Amygdala (tissue), 56 donors: ENCODE measurements at places on chromosomes 7 and 10.

DNA sequence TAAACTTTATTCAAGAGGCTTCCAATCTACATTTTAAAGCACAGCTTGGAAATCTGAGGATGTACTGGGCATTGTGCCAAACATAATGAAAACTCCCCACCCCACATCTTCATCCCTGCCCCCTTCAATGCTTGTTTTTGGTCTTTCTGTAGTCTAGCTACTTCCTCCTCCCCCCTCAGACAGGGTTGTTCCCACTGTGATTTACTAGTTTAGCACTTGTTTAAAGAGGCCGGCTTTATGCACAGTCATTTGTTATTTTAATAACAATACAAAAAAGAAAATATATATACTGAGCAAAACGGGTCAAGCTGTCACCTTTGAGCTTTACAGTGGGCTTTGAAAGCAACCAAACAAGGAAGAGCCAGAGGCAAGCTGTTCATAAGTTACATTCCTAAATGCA lies 132.6 kb downstream of the CHRM2 start:
- no peak for DNase-seq

DNA sequence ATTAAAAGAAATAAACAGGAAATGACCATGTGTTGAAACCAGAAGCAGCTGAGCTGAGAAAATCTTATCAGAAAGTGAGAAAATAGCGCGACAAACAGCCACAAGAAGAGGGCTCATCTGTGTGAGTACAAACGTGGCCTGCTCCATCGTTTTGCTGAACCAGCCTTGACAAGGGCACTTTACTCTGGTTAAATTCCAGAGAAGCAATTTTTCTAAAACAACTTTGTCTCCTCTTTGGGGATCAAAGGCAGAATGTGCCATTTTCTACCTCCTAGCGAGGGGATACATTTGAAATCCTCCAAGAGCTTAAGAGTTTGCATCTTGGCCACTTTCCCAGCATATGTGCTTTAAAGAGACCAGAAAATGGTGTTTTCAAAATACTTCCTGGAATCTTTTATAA lies 51.3 kb upstream of the VIPR2 start:
- no peak for DNase-seq

GRCh38 chr10:113540845-113541548 lies 11.9 kb upstream of the HABP2 start:
- DNase-seq, result no peak

GRCh38 chr7:46203926-46204325 lies 282.9 kb upstream of the IGFBP3 start:
- DNase-seq, result no peak
